ENCODE measurements at places on chromosomes 2 and 18.

GRCh38 chr2:88199912-88200682, 30.0 kb downstream of the THNSL2 start:
- DNase-seq: no peak

GRCh38 chr2:59425247-59425646, 1128.2 kb downstream of the BCL11A start:
- no peak for DNase-seq

DNA sequence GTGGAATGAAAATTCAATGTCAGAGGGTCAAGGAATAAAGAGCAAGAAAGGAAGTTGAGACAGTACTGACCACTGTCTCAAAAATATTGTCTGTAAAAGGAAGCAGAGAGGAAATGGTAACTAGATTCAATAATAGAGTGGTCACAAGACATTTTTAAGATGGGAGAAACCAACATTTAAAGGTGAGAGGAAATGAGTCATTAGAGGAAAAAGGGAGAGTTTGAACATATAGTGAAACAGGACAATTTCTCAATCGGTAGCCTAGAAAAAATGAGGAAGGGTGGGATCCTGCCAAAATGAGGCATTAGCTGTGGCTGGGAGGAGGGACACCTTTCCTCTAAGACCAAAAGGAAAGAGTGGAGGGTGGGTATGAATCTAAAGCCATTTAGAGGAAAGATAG, 288.5 kb downstream of the SP3 start:
- no peak for DNase-seq

- DNase-seq: no peak
These were observed 177.4 kb upstream of the NABP1 start for GRCh38 chr2:191500566-191500883.

DNA sequence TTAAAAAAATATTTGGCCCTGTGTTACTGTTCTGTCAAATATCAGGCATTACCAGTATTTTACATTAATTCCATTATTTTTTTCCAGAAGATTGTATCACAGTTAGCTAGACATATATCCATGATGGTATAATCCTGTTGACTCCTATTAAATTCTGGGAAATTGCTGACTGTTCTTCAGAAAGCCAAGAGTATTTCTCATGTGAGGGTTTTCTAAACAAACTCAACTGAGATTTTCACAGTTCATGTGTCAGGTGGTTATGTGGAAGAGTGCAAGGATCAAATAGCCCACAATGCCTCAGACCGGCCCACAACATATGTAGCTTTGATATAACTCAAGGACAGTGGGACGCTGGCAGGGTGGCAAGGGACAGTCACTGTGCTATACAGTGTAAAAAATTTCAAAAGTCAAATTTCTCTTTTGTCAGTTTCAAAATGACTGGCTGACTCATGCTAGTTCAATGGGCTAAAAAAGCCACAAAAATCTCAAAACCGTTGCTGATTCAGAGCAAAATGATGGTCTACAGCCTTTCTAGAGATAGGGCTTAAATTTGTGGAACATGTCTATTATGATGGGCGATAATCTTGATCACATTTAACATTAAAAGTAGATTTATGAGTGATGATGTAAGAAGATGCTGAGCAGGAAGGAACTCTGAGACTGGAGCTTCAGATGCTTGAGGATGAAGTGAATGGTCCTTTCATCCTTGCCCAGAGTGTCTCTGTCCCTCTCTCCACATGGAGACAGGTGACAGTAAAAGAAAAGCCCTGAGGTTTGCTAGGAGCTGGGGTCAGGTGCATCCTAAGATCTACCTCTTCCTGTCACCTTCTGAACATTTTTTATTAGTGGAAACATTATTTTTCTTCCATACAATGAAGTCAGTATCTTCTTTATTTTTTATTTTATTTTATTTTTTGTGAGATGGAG, 175.8 kb upstream of the PIEZO2 start:
- no peak for DNase-seq
